D341Med (cell line): ENCODE measurements at places on chromosomes 5 and 9.
A peak's percentile ranks its signal among the peaks of the same experiment; 100 is the strongest.

DNA sequence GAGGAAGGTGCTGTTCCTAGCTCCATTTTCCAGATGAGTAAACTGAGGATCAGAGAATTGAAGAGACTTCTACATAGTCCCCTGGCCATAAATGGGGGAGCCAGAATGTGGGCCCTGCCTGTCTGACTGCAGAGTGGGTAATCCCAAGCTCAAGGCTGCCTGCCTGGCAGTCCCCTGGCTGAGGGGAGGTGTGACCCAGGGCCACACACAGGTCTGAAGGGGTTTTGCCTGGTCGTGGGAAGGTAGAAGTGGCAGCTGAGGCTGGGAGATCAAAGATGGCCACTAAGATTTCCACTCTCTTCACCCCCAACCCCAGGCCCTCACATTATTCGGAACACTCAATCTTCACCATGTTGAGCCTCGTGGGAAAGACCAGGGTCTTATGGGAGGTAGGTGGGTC is 176.3 kb downstream of the MACROH2A1 start:
- no peak for DNase-seq

GRCh38 chr5:124043456-124043855 is 531.5 kb downstream of the CSNK1G3 start:
- peak; percentile 20 for DNase-seq

DNA sequence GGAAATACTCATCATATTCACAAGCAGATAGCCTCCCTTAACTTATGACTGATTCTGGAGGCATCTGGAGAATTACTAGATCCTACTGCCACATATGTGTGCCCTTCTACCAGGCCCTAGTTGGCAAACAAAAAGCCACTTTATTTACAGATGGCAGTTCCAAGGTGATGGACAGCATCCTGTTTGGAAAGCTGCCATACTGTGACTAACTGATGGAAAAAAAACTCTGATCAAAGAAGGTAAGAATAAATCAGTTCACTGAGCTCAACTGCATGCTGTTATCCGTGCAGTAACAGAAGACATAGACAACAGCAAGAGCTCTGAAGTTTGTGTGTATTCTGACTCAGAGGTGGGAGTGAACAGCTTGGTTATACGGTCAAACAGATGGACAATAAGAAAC is 279.8 kb upstream of the POU5F2 start:
- no peak for DNase-seq

GRCh38 chr5:146254223-146254622 is 50.8 kb downstream of the RBM27 start:
- DNase-seq, result no peak

- DNase-seq, result no peak
Observed at GRCh38 chr9:99359336-99359735, 137.3 kb downstream of the SEC61B start.
